ENCODE measurements at places on chromosomes 3 and 15.

GRCh38 chr15:67833710-67834511, 5.9 kb downstream of the RNU6-1 start:
- no peak for DNase-seq

GRCh38 chr3:13420831-13421765, 976 bp upstream of the NUP210 start:
- no peak for DNase-seq

DNA sequence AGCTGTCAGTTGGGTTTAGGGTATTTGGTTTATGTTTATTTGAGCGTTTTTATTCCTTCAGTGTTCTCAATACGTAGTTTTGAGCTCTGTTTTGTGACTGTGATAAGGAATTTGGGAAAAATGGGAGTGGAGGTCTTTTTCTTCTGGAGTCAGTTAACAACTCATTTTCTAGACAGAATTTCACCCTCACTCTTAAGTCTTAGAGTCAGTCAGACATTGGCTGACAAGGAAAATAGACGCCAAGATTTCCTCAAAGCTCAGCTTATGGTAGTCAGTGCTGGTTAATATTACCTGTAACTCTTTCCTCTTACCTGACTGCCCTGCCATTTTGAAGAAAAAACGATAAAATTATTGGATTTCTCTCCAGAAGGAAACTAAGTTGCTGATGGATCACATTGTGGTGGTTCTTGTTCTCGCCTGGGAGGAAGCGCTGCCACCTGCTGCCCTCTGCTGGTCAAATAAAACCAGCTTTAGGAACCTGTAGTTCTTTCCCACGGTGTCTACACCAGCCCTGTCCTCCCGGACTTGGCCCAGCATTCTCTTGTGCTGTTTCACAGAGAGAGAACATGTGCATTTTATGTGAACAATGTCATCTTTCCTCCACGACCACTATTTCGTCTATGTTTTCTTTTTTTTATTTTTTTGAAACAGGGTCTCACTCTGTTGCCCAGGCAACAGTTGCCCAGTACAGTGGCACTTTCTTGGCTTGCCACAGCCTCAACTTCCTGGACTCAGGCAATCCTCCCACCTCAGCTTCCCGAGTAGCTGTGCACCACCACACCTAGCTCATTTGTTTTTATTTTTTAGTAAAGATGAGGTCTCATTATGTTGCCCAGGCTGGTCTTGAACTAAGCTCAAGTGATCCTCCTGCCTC, 41.4 kb upstream of the UMPS start:
- no peak for DNase-seq

DNA sequence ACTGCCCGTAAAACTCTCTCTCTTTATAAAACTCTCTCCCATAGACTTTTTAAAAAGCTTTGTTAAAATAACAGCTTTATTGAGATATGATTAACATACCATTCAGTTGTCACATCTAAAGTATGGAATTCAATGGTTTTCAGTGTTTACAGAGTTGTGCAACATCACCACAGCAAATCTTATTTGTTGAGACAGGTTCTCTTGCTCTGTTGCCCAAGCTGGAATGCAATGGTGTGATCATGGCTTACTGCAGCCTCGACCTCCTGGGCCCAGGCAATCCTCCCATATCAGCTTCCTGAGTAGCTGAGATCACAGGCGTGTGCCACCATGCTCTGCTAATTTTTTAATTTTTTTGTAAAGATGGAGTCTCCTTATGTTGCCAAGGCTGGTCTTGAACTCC, 35.9 kb upstream of the TRAK1 start:
- DNase-seq, result no peak

GRCh38 chr15:50145451-50145872, 26.4 kb upstream of the ATP8B4 start:
- no peak for DNase-seq

GRCh38 chr3:53729159-53729558, 117.1 kb downstream of the CHDH start:
- no peak for DNase-seq

DNA sequence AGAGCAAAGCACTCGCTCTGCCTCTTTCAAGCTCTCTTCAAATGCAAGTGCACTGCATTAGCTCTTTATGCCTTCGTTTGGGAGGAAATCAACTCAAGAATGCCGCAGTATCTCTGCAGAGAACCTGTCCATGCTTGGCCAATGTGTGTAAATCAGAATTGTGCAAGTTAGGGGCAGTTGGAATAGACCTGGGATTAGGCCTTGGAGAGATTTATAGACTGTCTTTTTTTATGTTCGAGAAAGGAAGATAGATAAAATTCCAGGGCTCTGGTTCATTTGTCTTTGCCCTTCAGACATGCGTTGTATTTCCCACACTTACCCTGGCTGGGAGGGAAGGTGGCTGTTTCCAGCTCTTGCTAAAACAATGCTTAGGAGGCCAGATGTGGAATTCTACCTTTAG, 163.7 kb downstream of the MOBP start:
- no peak for DNase-seq

- DNase-seq, result no peak
Observed at GRCh38 chr3:134937256-134938028, 142.4 kb downstream of the EPHB1 start.

DNA sequence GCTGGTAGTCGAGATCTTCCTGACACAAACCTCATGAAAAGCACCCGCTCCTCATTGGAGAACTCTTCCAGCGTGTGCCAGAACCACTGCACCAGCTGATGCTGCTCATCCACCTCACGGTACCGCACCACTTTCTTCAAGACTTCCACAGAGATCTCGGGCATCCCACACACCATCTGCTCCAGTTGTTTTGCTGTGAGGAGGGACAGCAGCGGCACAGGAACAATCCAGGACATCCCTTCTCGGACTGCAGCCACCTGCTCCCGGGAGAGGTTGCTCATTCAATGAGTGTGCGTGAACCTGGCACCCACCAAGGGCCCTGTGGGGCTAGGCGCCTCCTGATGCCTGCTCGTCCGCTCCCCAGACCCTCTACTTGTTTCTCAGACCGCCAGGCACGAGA, 15.1 kb downstream of the FBXL22 start:
- DNase-seq, result no peak

DNA sequence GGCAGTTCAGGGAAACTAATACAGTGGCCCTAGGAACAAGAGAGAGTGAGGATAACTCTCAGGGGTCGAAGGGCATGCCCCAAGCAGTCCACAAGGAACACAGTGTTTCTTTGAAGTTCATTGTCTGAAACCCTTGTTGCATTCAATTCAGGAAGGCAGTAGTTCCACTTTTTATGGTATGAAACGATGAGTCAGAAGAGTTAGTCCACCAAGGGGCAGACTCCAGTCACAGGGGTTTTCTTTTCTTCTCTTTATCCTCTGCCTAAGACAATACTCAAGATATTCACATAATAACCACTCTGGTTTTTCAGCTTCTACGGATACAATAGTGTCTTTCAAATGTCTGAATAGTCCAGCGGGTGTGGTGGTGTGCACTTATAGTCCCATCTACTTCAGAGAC, 23.7 kb upstream of the TICRR start:
- DNase-seq, result no peak

DNA sequence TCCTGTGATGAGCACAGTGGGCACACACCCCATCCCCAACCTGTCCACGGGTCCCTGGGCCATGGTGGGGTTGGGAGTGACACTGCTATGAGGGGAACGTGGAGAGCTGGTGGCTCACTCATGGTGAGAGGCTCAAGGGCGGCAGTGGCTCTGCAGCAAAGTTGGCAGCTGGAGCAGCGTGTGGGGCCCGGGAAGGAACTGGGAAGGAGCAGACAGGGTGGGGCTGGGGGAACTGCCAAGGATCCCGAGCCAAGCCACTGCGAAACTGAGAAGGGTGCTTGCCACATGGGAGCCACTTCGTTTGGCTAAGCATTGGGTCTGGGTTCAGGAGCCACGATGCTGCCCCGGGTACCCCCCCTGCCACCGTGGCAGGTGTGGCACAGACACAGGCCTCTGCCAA, 80.1 kb downstream of the SNRK start:
- DNase-seq, result no peak

- DNase-seq, result no peak
Observed at GRCh38 chr3:99313485-99313884, 324.9 kb upstream of the COL8A1 start.

GRCh38 chr15:74165461-74165860, 8.0 kb upstream of the ISLR start:
- DNase-seq, result no peak
